ENCODE measurements at places on chromosomes 5 and 9. TPM values are rescaled to one million over a fixed set of nuclear protein-coding genes. Genes with fewer than 3 reads are reported as not detected.

DNA sequence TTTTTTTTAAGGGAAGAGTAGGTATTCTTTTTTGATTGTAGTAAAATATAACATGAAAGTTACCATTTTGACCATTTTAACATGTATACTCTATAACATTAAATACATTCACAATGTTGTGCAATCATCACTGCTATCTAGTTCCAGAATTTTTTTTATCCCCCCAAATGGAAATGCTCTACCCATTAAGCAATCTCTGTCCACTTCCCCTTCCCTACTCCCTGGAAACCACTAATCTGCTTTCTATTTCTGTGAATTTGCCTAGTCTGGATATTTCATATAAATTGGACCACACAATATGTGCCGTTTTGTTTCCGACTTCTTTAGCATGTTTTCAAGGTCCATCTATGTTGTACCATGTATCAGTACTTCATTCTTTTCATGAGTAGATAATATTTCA is 429.5 kb downstream of the TLE1 start:
- no peak for DNase-seq

GRCh38 chr9:74407166-74407565 is 90.0 kb upstream of the RORB start:
- no peak for DNase-seq

The NUTM2F gene
- not detected for polyA plus RNA-seq

DNA sequence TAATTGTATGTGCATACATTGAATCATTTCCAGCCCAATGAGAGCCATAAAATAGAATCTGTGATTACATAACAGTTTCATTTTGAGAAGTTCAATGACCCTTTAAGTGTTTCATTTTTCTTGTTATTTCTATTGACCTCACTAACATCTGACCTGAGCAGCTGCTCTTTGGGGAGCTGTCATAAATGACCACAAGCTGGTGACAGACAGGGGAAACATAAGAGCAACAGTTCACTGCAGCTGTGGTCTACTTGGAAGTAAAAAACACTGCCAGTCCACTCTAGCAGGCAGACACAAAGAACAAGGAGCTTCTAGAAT is 265.4 kb downstream of the DTWD2 start:
- no peak for DNase-seq

DNA sequence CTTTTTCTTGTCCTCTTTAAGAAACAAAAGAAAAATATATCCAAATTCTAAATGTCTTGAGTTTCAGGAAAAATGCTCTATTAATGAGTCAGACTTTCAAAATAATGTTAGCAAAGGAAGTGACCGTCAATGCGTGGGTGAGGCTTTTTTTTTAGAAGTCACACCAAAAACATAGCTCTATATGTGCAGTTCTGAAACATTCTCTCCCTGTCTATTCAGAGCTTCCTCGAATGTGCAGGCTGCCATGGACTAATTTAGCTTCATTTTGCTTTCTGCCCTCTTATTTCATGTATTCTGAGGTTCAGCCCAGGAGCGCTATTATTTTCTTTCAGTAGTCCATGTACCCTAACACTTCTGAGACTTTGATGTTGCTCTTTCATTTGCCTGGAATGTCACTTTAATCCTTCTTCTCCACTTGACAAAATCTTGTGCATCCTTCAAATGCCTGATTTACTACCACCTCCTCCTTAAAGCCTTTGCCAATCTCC is 72.5 kb upstream of the RASA1 start:
- DNase-seq: peak; percentile 46

The SLC46A2 gene
- not detected for polyA plus RNA-seq

- DNase-seq: no peak
These were observed 110.3 kb upstream of the PCSK5 start for GRCh38 chr9:75780185-75780584.

- DNase-seq: no peak
These were observed 397.8 kb downstream of the GADD45G start for GRCh38 chr9:90002397-90003271.

GRCh38 chr5:171388816-171389168 is 1.1 kb downstream of the NPM1 start:
- DNase-seq: no peak

GRCh38 chr9:99635032-99635431 is 186.7 kb upstream of the NR4A3 start:
- DNase-seq: peak; percentile 31

DNA sequence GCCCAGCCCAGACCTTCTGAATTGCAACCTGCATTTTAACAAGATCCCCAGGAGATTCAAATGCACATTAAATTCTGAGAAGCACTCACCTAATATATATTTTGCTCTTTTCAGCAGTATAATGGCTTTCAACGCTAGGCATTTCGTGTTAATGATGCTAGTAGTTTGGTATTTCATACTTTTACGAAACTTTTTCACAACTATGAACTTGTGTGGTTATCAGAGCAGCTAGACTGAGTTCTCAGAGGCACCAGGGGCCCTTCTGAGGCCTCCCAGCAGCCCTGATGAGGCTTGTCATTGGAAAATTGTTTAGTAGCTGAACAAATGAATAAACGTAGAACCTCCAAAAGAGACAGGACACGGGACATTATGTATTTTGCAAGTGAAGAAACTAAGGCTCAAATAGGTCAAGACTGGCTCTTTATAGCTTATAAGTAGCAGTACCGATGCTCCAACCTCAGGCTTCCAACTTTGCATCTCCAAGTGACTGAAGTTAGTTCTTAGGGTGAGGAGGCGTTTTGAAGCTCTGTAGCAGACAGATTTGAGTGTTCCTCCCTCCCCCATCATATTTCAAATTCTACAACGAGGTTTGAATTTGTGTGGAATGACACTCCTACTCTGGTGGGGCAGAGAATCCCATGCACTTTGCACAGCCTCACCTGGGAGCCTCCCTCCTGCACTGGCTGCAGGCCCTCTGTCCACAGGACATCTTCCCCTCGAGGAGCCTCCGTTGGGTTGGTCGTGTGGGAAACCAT is 121.1 kb upstream of the SLC25A48 start:
- no peak for DNase-seq

The EXOSC2 gene
- polyA plus RNA-seq: 20.3 TPM

- no peak for DNase-seq
These were observed 375.8 kb downstream of the GADD45G start for GRCh38 chr9:89980600-89980999.

The SAXO1 gene
- not detected for polyA plus RNA-seq

The MROH2B gene
- not detected for polyA plus RNA-seq

The GFPT2 gene
- 4.7 TPM for polyA plus RNA-seq

The NUDT12 gene
- 3.4 TPM for polyA plus RNA-seq

DNA sequence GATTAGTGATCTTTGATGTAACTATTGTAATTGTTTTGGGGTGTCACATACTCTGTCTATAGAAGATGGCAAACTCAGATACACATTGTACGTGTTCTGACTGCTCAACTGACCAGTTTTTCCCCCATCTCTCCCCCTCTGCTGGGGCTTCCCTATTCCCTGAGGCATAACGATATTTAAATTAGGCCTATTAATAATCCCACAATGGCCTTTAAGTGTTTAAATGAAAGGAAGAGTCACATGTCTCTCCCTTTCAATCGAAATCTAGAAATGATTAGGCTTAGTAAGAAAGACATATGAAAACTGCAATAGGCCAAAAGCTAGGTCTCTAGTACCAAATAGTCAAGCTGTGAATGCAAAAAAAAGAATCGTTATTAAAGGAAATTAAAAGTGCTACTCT is 265.6 kb downstream of the TMEM232 start:
- no peak for DNase-seq

DNA sequence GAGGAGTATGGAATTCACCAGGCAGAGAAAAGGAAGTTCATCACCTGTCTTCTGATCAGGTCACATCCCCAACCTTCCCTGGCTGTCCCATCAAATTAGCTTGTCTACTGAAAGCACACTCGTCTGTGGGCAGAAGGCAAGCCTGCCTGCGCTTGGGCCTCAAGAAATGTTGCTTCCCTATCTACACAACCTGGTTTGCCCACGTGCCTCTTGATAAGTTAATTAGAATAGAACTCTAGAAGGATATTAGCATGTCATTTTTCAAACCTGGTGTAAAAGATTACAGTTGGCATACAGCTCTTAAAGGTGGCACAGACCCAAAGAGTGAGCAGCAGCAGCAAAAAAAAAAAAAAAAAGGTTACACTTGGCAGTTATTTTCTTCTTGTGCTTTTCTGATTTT is 5.1 kb downstream of the TTC23L start:
- no peak for DNase-seq

GRCh38 chr9:129276486-129277230 is 98.6 kb upstream of the IER5L start:
- DNase-seq: no peak

The MYO10 gene
- polyA plus RNA-seq: 17.1 TPM

- no peak for DNase-seq
These were observed 177.8 kb downstream of the NSG2 start for GRCh38 chr5:174223355-174223754.

DNA sequence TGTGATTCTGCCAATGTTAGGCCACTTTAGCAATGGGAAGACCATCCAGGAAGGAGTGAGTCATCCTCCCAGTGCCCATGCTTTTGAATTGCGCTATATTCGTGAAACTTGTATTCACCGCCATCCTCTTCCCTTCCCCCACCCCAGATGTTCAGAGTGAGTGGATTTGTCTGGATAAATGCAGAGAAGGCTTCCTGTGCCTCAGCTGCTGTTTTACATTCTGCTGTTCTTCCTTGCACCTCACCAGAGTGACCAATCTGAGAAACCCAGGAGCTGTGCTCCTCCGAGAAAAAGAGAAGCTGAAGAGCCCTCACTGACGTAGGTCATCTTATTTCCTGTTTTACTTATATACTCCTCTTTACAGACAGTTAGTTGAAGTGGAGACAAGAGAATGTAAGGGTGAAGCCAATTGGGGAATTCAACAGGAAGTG is 24.6 kb upstream of the SVEP1 start:
- no peak for DNase-seq

GRCh38 chr5:127933348-127933747 is 150.2 kb upstream of the SLC12A2 start:
- no peak for DNase-seq

GRCh38 chr5:128084228-128085167 is 932 bp downstream of the SLC12A2 start:
- no peak for DNase-seq

The TRPM3 gene
- 0.07 TPM for polyA plus RNA-seq

GRCh38 chr9:115668521-115668920 is 485.1 kb upstream of the PAPPA start:
- peak; percentile 83 for DNase-seq

DNA sequence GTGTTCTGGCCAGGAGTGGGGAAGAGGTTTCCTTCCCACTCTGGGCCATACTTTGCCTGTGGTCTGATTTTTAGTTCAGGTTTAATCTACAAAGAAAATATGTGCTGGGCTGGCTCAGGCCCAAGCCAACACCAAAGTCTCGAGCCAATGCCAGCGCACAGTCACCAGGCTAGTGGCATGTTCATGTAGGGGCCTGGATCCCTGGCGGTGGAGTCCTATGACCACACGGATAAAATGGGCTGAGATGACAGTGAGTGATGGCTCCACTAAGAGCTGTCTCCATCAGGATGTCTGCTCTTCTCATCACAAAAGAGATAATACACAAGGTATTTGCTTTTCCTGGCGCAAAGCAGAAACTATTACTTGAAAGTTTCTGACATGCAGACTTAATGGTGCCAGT is 92.9 kb upstream of the PTPN3 start:
- no peak for DNase-seq

The PCDHA11 gene
- not detected for polyA plus RNA-seq

DNA sequence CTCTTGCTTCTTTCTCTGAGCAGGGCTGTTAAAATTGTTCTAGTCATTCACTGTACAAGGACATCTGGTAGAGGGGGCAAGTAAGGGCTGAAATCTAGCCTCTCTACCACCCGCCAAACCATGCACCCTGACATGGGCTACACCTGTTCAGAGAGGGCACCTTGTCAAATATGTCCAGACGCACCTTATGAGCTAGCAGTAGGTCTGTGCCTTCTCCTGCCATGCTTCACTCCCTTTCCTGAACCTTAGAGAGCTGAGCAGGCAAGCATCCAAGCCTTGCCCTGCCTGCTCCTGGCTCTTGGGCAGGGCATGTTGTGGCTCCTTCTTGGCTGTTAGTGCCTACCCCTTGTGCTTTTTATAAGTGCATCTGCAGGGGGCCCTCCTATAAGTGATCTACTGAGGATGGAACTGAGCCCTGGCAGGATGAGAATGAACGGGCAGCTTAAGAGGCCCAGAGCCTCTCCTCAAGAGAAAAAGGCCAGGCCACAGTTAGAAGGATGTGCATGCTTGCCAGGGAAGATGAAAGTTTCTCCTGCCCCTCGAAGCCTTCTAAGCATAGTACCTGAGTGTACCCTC is 3.8 kb upstream of the NEUROG1 start:
- no peak for DNase-seq

DNA sequence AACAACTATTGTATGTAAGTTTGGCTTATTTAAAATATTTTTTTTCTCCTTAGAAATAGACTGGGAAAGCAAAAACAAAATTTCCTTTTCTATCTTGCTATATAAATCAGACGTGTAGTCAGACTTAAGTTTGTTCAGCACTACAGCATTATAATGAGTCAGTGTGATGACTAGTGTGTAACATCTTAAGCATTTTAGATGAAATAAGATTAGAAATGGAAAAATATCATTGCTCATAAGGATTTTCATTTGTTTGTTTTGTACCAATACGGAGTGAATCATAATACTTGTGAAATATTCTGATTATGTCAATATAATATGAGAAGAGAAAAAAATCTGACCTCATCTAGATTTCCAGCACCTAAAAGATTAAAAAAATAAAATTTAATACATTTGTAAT is 64.7 kb upstream of the RICTOR start:
- DNase-seq: peak; percentile 40

The NME5 gene
- polyA plus RNA-seq: 1.3 TPM

DNA sequence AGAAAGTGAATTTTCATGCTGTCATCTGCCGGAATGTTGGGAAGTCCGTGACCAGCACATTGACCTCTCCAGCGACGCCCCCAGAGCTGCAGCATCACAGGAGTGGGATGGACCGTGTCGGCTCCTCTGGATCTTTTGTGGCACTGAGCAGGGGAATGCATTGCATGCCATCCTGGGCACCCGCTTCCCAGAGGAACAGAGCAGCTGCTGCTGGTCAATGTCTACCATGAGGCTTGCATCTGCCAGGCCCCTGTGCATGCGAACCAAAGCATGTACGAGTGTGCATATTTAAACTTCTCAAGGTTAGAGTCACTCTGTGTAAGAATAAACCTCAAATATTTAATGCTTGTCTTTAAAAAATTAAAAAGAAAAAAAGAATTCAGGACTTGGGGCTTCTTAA is 414.8 kb downstream of the GADD45G start:
- DNase-seq: no peak

The C1QTNF3 gene
- polyA plus RNA-seq: 2.2 TPM

DNA sequence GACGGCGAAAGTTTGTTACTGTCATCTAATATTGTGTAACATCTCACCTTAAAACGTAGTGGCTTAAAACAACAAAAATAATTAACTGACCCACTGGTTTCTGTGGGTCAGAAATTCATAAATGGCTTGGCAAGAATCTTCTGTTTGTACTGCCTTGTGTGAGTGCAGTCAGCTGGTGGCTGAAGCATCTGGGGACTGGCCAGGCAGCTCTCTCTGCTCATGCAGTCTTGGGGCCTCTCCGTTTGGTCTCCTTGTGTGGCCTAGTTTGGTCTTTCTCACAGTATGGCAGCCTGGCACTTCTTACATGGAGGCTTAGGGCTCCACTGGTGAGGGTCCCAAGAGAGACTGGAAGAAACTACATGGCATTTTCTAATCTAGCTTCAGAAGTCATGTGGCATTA is 49.0 kb upstream of the CTXN3 start:
- DNase-seq: no peak
